Sciatic nerve (tissue), 2 donors: ENCODE measurements at places on chromosomes 5 and 9.

DNA sequence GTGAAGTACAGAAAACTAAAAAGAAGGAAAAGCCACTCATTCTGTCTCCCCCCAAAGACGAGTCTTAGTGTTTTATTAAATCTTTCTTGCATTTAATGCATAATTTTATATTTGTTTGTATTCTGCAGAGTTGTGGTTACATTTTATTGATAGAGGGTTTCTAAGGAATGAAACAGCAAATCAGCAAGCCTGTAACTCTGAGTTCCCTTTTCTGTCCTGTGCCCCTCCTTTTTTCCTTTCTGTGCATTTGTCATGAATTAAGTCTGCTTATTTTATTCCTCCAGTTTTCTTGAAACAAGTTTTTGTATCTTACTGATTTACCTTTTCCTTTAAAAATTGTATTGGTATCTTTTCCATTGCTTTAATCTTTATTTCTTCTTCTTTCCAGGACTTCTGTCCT lies 132.8 kb downstream of the MUSK start:
- no peak for DNase-seq

- no peak for DNase-seq
These were observed 135.6 kb downstream of the TMC1 start for GRCh38 chr9:72657023-72657422.

DNA sequence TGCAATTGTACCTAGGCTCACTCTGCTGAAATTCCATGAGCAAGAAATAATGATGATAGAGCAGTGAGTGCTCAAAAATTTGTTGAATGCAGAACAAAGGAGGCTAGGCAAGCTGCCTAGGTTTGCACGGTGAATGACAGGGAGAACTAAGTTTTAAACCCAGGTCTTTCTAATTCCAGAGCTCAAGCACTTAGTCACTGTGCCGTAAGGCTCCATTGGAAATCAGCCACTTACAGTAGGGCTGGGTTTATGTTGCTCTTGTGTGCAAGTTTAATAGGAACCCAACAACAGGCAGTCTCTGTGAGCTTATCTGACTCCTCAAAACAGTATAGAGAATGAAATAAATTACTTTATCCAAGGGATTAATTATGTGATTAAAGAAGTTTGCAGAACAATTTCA lies 147.0 kb downstream of the CSNK1G3 start:
- DNase-seq, result no peak

DNA sequence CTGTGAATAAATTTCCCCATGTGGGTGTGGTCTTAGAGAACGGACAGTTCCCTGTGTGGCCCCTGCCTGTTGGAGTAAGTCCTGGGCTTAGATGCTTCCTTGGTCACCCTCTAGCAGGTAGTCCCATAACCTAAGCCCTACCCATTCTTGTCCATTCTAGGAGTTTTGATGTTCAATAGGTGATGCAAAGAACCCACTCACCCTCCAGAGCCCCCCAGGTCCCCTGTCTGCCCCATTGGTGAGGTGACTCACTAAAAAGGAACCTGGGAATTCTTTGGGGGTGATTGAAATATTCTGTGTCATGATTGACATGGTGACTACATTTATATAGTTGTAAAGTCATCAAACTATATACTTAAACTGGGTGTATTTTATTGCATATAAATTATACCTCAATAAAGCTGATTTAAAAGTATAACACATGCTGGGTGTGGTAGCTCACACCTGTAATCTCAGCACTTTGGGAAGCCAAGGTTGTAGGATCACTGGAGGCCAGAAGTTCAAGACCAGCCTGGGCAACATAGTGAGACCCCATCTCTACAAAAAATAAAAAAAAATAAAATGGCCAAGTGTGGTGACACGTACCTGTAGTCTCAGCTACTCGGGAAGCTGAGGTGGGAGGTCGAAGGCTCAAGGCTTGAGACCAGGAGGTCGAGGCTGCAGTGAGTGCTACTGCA lies 20.8 kb upstream of the GTF3C5 start:
- DNase-seq, result no peak

DNA sequence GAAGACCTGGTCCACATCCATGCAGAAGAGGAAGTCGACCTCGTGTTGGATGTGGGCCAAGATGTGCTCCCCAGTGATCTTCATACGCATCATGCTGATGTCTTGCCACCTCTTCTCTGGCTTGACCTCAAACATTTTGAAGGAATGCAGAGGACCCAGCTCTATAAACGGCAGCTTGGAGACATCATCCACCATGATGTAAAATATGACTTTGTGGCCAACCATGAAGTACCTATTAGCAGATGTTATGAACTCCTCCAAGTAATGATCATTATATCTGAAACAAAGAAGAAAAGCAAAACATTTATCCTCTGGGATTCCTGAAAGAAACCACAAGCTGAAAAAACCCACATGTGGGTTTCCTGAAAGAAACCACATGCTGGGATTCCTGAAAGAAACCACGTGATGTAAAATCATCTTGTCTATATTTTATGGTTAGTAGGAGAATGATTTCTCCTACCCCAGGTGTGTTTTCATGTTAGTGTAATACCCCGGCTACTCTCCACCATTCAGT lies 52.3 kb downstream of the GGTA1 start:
- no peak for DNase-seq

- DNase-seq, result no peak
These were observed 17.4 kb downstream of the CNTFR start for GRCh38 chr9:34572092-34572491.

GRCh38 chr9:134664446-134664845 lies 22.8 kb downstream of the COL5A1 start:
- peak; percentile 35 for DNase-seq

DNA sequence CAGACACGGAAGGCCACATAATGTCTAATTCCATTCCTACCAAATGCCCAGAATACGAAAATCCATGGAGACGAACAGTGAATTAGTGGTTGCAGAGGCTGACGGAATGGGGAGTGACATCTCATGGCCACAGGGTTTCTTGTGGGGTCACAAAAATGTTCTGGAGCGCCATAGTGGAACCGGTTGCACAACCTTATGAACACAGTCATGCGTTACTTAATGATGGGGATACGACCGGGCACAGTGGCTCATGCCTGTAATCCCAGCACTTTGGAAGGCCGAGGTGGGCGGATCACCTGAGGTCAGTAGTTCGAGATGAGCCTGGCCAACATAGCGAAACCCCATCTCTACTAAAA lies 26.0 kb upstream of the TTLL11 start:
- DNase-seq, result no peak

- DNase-seq, result peak; percentile 79
These were observed 14.9 kb upstream of the FGFR4 start for GRCh38 chr5:177071666-177072385.

DNA sequence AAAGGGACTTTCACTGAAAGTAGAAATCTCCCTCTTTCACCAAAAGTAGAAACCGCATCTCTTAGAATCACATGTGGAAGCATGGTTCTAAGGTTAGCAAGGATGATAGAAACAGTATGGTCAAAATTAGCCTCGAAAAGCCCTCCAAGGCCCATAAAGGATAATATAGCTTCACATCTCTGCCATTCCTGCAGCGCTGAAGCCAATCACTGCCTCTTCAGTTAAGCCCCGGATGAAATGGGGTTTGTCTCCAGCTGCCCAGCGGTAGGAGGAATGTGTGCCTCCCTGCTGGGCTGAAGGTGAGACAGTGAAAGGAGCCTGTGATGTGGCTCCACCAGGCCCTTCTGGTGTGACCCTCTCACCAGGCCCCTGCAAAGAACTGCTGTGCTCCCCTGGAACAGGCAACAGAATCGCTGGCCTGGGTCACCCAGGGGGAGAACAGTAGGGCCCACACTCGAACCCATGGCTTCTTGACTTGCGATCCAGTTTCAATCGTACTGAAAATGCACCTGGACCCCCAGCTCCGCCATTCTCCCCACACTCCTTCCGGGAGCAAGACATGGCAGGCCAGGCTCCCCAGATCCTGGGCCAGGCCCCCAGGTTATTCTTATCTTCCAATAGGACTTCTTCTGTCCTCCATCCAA lies 47.2 kb downstream of the CAMK2A start:
- DNase-seq, result no peak

GRCh38 chr5:76867827-76868693 lies 18.2 kb downstream of the S100Z start:
- DNase-seq, result peak; percentile 66

GRCh38 chr5:84260939-84261338 lies 123.7 kb downstream of the EDIL3 start:
- no peak for DNase-seq

DNA sequence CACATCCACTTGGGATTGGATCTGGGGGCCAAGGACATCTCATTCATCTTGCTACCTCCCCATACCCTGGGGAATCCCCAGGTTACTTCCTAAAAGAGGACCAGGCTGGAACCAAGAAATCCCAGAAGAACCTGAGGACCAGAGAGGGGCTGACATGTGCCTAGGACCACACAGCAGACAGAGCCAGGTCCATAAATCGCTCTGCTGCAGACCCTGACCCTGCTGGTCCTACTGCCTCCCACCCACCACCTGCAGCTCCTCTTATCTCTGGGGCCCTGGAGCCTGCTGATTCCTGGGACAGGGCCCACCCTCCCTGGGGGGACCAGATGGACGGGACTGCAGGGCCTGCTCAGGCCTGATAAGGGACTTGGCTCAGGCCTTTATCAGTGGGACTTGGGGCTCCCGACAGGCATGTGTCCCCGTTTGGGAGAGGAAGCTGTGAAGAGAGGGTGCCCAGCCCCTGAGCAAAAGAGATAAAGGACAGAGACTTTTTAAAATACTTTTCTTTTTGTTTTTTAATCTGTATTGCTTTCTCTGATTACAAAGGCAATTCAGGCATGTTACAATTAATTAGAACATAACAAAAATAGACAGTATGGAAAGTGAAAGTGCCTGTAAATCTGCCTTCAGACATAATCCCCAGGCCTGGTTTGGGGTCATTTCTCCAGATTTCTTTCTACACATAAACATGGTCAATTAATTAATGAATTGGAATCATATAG lies 101.3 kb upstream of the LARP1 start:
- no peak for DNase-seq

DNA sequence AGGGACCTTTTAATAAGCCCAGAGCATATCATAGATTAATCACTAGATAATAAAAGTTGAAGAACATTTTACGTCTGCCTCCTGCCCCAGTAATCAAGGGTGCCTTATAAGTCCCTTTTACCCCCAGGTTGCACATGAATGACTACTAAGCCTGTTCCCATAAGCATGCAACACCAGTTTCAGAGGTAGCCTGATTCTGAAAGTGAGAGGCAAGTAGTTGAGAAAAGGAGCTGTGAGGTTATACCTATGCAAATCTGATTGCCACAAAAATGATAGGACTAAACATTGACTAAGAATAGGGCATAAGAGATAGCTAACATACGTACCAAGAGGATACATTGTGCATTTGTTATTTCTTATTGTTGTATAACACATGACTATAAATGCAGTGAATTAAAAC lies 681.9 kb downstream of the ISL1 start:
- DNase-seq, result no peak

- peak; percentile 63 for DNase-seq
These were observed 261.8 kb downstream of the EBF1 start for GRCh38 chr5:158837908-158838307.

GRCh38 chr9:8857068-8857925 lies 1057.7 kb upstream of the DMAC1 start:
- DNase-seq, result no peak

DNA sequence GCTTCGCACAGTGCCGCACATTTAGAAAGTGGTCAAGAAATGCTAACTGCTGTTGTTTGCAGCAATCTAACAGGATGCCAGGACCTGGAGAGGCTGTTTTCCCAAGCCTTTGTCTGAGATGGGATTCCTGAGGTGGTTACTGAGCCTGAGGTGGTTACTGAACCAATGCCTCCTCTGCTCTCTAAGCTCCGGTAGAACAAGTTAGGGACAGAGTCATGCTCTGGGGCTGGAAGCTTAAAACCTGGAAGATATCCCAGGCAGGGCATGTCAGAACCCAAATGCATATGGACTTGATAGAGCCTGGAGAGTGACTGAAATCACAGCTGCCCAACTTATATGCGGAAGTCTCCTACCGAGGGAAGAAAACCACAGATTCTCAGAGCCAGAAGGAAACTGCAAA lies 46.5 kb upstream of the FAT2 start:
- DNase-seq, result no peak

GRCh38 chr5:9670371-9670770 lies 40.2 kb upstream of the TAS2R1 start:
- no peak for DNase-seq

- DNase-seq, result no peak
These were observed 49.0 kb upstream of the ICE1 start for GRCh38 chr5:5373351-5373989.

DNA sequence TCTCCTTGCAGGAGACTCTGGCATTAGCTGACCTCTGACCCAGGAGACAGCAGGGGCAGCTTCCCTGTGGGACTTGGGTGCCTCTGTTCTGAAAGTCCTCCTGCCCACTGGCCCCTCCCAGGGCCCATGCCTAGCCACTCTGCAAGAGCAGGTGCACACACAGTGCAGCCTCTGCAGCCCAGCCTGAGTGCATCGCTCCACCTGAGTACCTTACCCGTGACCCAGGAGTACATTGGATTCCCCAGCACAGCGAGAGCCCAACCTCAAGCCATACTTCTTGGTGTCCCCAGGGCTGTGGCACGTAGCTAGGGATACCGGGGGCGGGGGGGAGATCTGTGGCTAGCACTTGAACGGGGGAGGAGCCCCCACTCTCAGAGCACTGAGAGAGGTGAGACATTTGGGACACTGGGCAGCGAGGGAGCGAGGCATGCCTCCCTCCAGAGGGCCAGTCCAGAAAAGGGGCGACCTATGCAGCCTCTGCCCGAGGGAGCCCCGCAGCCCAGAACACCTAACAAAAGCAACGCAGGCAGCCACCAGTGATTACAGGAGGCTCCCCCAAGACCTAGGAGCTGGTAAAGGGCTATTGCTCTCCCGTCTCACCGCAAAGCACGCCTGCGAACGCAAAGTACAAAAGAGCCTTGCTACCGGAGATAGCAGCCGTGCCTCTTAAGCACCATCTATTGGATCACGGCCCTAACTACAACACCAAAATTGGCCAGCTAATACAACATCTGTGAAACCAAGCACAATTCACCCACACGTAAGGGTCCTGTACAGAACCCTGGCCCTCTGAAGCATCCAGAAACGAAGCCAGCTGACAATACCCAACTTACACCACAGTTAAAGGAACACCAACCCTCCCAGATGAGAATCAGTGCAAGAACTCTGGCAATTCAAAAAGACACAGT lies 826 bp upstream of the PRDM9 start:
- DNase-seq, result no peak

GRCh38 chr5:151243564-151243963 lies 9.4 kb upstream of the GM2A start:
- no peak for DNase-seq

DNA sequence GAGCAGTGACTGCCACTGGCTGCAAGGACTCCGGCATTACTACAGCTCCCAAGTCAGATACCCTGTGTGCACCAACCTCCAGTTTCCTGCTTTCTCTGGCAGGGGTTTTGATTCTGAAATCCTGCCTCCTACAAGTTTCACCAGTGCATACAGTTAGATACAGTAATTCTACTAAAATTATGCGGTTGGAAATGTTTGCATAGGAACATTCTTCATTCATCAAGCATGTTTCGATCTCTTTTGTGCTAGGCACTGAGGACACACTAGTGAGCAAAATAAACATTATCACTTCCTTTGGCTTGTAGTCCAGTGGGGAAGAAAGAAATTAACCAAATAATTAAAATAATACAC lies 152.2 kb downstream of the TMEM167A start:
- DNase-seq, result no peak
